ENCODE measurements at places on chromosomes 16 and 17.

DNA sequence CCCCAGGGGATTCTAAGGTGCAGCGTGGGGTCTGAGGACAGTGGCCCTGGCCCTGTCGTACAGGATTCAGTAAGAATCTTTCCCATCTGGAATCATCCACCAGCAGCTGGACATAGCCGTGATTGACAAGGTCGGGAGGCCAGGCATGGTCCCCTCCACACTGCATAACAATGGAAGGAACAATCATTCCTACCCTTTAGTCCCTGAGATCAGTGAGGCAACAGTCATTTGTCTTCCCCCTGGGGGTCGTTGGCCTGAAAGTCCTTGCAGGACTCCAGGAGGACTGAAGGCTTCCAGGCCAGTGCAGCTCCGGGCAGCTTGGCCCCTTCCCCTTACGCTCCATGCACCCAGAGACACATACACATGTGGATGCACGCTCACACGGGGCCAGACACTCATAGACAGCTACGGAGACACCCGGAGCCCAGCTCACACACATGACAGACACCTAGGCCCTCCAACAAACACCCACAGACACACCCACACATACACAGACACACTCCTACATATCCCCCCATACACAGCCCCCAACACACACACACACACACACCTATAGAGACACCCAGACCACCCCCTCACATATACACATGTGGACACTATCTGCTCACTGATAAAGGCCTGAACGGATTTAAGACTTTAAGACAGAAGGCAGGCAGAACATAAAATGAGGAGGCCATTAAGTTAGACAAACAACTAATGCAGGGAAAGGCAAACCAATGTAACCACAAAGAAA is 42.9 kb downstream of the LITAF start:
- no peak for DNase-seq

DNA sequence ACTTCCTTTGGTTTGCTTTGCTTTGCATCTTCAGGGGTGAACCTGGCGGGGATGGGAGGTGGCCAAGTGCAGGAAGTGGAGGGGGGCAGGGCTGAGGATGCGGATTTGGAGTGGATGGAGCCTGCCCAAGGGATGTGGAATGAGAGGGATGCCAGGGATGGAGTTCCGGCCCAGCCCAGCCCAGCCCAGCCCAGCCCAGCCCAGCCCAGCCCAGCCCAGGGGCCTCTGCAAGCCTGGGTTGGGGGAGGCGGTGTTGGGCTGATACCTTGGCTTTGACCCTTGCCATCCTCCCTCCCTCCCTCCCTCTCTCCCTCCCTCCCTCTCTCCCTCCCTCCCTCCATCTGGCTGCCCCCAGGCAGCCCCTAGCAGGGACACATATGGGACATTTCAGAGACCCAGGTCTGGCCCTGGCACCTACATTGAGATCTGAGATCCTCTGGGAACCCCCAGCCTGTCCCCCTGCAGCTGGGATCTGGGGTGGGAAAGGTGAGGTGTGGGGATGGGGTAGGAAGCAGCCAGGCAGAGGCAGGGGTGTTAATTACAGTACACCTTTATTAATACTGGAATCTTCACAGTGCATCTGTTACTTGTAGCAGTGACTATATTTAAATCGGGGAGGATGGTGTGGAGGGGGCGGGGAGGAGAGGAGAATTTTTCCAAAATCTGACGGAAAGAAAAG is 14.5 kb downstream of the IL34 start:
- DNase-seq = no peak

- no peak for DNase-seq
Observed at GRCh38 chr17:29114141-29114540, 66.1 kb downstream of the MYO18A start.

- no peak for DNase-seq
Observed at GRCh38 chr17:80923211-80924110, 68.2 kb upstream of the CHMP6 start.

- no peak for DNase-seq
Observed at GRCh38 chr16:75599452-75600277, 23.4 kb downstream of the ADAT1 start.

GRCh38 chr17:63189082-63189481 is 223.0 kb downstream of the TANC2 start:
- no peak for DNase-seq

GRCh38 chr17:62162898-62163297 is 97.8 kb upstream of the MED13 start:
- no peak for DNase-seq

GRCh38 chr16:50498431-50499155 is 49.6 kb upstream of the NKD1 start:
- no peak for DNase-seq

GRCh38 chr17:49926886-49927285 is 42.1 kb upstream of the DLX4 start:
- DNase-seq = no peak

- DNase-seq = no peak
Observed at GRCh38 chr16:62583414-62583813, 547.2 kb upstream of the CDH8 start.

- no peak for DNase-seq
Observed at GRCh38 chr17:49911719-49912118, 57.3 kb upstream of the DLX4 start.

- no peak for DNase-seq
Observed at GRCh38 chr16:3256146-3256865, at the start of gene MEFV. TSS of gene MEFV (minus strand) at chr16:3256633. CDS start at chr16:3256587, 46 bp downstream.

Data from hypothalamus (tissue), 51 donors.